ENCODE measurements at places on chromosomes 7 and 10.

GRCh38 chr7:90879924-90880323 lies 283.8 kb downstream of the CDK14 start:
- DNase-seq, result no peak

DNA sequence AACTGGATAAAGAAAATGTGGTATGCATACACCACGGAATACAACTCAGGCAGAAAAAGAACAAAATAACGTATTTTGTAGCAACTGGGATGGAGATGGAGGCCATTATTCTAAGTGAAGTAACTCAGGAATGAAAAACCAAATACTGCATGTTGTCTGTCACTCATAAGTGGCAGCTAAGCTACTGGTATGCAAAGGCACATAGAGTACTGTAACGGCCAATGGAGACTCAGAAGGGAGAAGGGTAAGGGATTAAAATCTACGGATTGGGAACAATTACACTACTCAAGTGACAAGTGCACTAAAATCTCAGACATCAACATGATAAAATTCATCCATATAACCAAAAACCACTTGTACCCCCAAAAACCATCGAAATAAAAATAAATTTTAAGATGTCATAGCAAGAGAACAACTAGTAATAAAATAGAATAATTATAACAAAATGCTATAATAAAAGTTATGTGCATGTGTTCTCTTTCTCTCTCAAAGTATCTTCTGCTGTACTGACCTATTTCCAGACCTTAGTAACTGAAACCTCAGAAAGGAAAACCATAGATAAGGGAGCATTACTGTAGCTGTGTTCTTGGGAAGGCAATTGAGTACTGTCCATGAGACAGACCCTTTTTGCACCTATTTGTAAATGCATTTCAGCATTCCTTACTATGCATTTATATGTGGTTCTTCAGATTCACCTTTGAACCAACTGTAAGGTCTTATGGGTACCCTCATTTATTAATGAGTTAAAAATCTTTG lies 6.7 kb upstream of the NEBL start:
- DNase-seq, result no peak

- no peak for DNase-seq
These were observed 31.6 kb upstream of the PPP1R3C start for GRCh38 chr10:91664426-91664825.

DNA sequence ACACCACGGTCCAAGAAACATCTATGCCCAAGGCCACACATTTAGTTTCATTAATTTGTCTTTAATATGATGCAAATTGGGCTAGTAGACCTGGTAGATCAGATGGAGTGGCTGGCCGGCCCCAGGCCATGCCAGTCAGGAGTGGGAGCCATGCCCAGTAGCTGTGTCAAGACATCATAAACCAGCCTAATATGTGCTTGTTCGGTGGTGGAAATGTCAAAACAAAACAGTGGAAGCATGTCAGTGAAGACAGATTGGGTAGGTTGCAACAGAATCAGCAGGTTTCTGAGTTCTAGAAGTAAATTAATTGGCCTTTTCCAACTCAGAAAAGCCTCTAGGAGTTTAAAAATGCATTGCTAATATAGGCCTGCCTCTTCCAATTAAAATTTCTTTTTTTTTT lies 124.7 kb downstream of the NRP1 start:
- DNase-seq, result no peak

DNA sequence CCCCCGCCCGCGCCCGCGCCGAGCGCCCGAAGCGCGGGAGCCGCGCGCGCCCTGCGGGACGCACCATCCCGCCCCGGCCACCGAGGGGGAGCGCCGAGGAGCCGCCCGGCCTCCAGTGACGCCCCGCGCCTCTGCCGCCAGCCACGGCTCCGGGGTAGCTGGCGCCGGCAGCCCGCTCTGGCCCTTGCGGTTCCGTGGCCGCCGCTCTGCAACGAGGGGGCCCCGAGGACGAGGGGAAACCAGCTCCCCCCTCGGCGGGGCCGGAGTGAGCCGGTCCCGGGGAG lies at the start of gene PAXIP1:
Gene PAXIP1 (minus strand): TSS at position 33 of the 284 bp plus-strand sequence. CDS start 195 bp downstream, outside the sequence.
- DNase-seq, result no peak

DNA sequence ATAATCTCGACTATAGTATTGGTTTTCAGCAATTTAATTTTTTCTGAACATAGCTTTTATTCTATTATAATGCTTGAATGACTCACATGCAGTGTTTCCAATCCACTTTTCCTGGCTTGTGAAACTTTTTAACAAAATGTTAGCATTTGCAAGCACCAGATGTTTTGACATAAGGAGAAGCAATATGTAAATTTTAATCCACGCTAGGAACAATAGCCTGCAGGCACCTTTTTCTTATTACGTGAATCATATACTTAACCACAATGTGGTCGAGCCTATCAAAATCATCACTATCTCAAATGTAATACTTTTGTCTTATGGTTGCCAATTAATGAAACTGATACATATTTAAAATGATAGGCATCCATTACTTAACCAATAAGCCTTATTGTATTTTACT lies 97.1 kb downstream of the TFEC start:
- no peak for DNase-seq
